ENCODE measurements at places on chromosomes 4 and X. TPM values are rescaled to one million over a fixed set of nuclear protein-coding genes. Genes with fewer than 3 reads are reported as not detected.

DNA sequence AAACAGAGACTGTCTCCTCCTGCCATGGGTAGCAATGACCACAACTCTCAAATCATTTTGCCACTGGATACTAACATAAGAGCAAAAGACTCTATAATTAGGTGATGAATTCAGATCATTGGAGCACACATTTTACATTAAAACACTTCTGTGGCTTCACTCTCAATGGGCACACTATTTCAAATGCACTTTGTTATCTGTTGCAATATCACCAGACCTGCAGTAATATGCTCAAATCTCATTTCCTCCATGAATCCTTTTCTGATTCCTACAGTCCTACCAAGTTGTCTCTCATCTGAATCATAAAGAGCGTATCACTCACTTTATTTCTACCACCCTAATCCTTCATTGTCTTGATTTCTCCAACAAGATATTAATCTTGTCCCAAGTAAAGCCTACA lies 302.8 kb downstream of the KCNIP4 start:
- no peak for DNase-seq

Gene MAB21L2
- 0.81 TPM for total RNA-seq

GRCh38 chr4:2827874-2828751 lies 15.5 kb upstream of the ADD1 start:
- no peak for DNase-seq

GRCh38 chr4:101020956-101021355 lies 326.4 kb downstream of the PPP3CA start:
- DNase-seq = peak; percentile 74

DNA sequence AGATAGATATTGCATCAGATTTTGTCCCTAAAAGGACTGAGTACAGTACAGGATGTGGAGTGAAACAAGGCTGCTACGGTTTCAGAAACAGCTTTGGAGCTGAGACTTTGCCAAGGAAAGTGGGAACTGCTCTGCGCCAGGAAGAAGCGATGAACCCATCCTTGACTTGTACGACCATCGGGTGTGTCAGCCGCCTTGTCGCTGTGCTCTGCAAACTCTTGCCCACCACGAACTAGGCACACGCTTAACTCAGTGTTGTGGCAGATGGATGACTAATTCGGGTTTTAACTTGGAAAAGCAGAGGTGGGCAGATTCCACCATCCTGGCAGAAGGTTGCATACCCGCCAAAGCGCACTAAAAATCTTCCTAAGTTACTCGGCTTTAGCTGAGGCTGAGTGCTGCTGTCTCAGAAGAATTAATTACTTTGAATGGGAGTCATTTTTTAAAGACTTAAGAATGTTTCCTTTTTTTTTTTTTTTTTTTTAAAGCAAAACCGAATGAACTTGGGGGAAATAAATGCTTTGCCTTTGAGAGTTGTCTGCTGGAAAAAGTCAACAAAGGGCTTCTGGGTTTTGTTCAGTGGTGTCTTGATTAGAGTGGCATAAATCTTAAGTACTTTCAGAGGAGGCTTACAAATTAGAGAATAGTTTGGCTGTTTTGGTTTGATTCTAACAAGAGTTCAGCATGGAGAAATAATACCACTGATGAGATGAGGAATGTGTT lies 69.5 kb downstream of the SHROOM2 start:
- no peak for DNase-seq

Gene PNMA6F
- total RNA-seq = not detected

DNA sequence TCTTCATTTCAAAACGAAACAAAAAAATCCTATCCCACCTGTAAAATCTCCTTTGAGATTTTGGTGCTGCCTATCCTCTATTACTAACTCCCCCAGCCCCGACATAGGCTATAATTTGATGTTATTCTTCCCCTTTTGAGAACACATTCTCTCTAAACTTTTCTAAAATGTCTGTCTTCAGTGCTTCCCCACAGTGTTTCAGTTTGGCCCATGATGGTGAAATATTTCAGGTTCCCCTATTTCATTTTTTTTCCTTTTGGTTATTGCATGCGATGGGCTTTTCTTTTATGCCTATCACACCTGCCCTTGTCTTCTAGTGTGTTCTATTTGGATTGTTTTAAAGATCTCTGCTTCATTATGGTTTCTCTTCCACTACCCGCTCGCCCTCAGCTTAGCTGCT lies 14.7 kb downstream of the BCORL1 start:
- no peak for DNase-seq

GRCh38 chr4:81256059-81256970 lies 41.3 kb upstream of the PRKG2 start:
- DNase-seq = no peak

DNA sequence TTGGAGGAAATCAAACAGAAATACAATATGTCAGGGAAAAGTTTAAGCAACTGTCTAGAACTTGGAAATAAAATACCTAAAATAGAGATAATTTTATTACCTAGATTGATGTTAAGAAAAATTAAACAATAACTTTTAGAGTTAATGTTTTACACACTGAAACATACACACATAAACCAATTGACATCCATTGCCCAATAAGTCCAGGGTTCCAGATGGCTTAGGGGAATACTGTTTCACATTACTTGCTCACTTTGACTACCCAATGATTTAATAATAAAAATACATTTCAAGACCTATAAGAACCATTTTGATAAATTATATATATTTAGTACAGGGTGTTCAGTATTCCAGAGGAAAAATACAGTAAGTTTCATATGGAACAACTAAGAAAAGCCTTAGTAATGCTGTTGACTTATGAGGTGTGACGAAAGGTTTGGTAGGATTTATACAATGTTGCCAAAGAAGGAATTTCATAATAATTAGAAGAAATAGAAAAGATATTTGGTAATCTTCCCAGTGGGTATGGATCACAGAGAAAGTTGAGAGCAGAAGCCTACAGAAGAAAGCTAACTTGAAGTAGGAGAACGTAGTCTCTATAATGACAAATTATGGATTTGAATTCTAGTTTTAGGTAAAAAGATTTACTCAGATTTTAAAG lies 23.0 kb upstream of the UGT2B4 start:
- no peak for DNase-seq

DNA sequence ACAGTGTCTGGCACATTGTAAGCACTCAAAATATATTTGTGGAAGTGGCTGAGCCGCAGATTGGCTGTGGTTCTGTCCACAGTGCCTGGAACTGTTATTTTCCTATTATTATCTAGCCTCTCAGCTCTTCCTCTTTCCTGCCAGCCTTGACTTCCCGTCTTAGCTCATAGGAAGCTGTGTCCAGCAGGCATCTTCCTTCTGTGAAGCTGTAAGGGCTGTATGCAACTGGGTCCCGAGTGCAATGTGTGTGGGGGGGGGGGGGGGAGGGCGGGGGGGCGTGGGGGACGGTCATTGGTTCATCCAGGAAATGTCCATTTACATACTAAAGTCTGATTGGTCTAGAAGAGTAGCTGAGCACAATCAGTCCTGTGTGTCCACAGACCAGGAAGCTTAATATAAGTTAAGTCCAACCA lies 210.7 kb downstream of the PDGFRA start:
- no peak for DNase-seq

DNA sequence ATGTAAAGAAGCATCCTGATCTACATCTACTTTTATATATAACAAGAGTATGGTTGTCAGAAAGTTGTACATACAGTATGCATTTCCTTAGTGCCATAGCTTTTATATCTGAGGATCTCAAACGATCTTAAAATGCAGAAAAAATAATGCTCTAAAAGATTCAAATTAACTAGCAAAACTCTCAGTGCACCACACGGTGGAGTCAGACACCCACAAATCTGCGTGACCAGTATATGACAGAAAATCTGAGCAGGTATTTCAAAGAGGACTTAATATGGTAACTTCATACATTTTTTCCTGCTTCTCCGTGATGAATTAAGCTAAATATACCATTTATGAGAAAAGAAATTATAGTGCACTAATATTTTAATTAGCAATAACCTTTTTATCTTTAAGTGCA lies 803.0 kb downstream of the DMD start:
- no peak for DNase-seq

Gene TSPAN7
- total RNA-seq = 23.1 TPM

- DNase-seq = peak; percentile 72
Measured at GRCh38 chr4:21765810-21766407, 182.7 kb downstream of the KCNIP4 start.

Gene ZCCHC12
- total RNA-seq = 5.0 TPM

GRCh38 chr4:136121426-136121825 lies 1410.9 kb downstream of the PCDH18 start:
- DNase-seq = no peak

- DNase-seq = peak; percentile 37
Measured at GRCh38 chrX:68684291-68684918, 36.9 kb downstream of the STARD8 start.

- DNase-seq = peak; percentile 8
Measured at GRCh38 chrX:114584375-114584943, 573 bp downstream of the HTR2C start.

GRCh38 chr4:157978680-157979361 lies 194.0 kb downstream of the GASK1B start:
- peak; percentile 83 for DNase-seq

DNA sequence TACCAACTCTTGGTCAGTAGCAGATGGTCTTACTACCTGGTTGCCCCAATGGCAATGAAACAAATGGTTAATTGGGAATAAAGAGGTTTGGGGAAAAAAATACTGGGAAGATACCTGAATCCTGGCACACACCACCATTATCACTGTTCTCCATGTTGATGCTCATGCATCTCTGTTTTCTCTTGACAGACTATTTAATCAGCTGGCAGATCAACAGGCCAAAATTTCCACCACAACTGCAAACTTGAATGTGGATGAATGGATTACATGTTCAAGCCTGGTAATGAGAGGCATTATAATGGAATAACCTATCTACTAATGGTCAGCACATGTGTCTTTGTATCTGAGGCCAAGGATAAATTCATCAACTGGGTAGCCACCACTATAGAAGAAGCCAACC lies 45.7 kb downstream of the ZNF721 start:
- no peak for DNase-seq

Gene F8A3
- 0.63 TPM for total RNA-seq

DNA sequence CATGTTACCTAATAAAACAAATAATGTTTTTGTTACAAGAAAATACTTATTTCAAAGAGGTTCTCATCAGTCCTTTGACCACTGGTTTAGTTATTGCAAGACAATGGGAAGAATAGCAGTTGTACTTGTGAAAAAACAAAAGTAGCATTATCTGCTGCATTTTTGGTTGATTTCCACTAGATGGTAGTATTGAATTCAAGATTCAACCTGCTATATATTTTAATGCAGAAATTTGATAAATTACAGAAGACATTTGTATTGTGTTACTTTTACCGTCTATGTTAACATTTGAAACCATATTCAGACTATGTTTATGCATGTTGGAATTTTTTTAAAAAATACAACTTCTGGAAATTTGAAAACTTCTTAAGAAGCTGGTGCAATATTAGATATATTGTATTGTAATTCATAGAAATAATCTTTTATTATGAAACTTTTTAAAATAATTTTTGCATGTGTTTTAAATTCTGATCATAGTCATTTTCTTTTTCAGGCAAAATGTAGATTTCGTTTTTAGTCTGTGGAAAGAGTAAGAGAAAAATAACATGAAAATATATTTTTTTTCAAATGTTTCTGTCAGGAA lies 56.4 kb downstream of the SPCS3 start:
- peak; percentile 49 for DNase-seq

- no peak for DNase-seq
Measured at GRCh38 chr4:81454499-81454898, 17.2 kb downstream of the RASGEF1B start.

DNA sequence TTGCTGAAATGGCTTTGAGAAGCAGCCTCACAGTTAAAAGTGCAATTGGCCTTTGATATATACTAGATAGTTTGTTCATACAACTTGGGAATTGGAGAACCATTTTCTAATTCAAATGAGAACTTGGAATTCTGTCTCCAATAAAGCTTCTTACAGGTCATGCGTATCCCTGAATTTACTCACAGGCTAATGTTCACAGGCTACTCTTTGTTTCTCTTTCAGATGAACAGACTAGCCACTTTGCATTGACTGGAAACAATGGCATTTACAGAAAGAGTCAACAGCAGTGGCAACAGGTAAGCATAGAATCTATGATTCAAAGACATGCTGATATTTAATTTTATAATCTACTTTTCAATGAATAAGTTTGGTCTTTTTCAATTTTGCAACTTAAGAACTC lies 13.5 kb downstream of the AFF1 start:
- DNase-seq = no peak

- no peak for DNase-seq
Measured at GRCh38 chrX:154460326-154460725, 2.2 kb downstream of the PLXNA3 start.

DNA sequence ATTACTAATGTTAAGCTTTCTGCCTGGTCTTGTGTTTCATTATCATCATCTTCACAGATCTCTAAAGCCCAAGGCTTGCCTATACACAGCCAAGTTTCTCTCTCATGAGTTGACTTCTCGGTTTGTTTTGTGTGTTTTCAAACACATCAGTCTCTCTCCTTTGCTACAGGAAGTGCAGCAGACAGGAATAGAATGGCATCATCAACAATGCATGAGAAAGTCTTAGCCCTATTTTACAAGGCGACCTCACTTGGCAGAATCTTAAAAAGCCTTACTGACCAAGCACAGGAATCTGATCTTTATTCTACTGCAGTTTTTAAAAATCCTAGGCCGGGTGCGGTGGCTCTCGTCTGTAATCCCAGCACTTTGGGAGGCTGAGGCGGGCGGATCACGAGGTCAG lies 36.8 kb downstream of the CC2D2A start:
- peak; percentile 15 for DNase-seq

Gene SCD5
- 4.7 TPM for total RNA-seq

DNA sequence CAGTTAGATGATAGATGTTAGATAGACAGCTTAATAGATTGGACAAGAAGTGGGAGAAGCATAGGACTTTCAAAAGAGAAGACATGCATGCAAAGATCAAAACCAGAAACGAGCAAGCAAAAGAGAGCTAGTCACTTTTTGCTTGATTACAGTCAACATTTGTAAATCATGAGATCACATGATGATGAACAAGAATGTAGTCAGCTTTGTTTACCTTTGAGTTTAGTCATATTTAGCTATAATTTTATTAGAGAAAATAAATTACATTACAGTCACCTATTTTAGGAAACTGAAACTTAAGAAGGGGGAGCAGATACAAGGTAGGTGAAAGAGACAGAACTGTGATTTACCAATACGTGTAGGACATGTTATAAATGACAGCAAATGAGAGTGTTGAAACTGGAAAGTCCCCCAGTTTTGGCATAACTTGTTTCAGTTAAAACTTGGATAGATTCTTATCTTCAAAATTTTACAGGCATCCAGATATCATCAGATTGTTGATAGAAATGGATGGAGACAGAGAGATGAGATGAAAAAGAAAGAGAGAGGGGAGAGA lies 1083.1 kb upstream of the PCDH10 start:
- no peak for DNase-seq

GRCh38 chr4:13329963-13330362 lies 154.2 kb downstream of the RAB28 start:
- no peak for DNase-seq

Gene PAGE5
- total RNA-seq = not detected

Gene GABRE
- 1.5 TPM for total RNA-seq

DNA sequence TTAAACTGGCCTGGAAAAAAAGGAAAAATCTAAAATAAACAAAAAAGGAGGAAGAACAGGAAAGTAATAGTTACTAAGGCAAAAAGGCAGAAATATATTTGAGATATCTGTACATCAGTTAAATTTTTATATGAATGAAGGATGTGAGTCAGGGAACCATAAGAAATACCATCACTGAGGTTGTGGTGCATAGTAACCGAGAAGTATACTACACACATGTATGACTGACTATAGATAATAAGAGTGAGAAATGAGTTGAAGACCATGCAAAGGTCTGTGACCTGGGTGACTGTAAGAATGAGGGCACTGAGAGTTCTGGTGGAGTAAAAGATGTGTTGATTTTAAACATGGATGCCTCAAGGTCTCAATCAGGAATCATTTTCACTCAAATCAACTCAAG lies 220.6 kb upstream of the FAM241A start:
- DNase-seq = no peak
